ENCODE measurements at places on chromosomes 1 and 21.

DNA sequence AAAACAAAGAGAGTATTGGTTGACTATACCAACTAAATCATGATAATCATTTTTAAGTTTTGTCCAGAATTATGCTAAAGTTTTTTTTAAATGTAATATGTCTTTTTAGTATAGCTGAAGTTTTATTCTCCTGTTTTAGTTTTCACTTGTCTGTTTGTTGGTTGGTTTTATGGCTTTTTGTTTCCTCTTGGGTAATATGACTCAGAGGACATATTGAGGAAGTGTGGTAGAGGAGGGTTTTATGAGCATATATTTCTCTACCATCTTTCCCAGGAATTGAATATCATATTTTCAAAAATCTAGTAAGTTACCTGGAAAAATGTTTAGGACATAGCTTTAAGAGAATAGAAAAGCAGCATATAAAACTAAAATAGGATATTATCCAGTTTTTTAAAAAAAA lies 68.6 kb upstream of the MCOLN3 start:
- DNase-seq, result no peak

- no peak for DNase-seq
Observed at GRCh38 chr1:153389973-153390879, 647 bp downstream of the S100A8 start.

GRCh38 chr1:100982793-100983192 lies 42.8 kb downstream of the DPH5 start:
- no peak for DNase-seq

DNA sequence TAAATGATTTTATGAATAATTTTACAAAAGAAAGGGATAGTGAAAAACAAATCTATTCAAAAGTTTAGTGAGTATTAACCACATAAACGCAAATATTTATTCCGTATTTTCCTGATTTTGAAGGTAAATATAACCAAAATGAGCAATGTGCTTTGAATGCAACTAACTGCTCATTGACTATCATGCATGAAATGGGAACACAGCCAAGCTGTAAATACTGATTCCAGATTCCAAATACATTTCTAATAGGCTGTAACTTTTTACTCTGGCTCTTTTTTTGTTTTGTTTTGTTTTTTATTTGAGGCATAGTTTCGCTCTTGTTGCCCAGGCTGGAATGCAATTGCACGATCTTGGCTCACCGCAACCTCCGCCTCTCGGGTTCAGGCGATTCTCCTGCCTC lies 41.8 kb downstream of the SELENOF start:
- no peak for DNase-seq

DNA sequence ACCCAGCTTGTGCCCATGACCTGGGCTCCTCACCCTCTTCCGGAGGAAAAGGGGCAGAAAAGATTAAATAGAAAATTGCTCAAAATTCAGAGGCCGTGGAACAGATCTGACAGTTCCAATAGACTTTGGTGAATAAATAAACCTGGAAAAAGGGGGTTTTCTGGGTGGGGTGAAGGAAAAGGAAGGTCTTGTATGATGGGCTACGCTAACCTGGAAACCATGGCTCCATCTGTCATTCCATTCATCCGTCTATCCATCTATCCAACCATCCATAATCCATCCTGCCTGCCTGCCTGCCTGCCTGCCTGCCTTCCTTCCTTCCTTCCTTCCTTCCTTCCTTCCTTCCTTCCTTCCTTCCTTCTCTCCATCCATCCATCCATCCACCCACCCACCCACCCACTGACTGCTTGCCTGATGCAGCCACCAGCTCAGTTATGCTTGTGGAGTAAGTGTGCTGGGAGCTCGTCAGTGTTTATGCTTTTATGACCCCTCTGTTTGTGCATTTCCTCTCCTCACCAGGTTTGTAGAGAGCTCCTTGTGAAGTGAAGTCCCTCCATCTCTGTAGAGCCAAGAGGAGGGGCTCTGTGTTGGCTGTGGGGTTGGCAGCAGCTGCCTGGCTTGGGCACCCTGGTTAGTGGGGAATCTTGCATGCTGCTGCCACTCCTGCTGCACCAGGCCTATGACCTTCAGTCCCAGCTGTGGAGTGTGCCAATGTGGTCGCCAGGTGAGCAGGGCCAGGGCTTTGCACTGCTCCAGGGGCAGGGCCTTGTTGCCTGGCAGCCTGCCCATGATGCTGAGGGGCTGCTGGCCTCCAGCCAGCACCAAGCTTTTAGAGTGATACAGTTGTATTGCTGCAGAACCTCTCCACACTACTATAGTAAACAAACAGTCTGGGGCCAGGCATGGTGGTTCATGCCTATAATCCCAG lies 16.0 kb upstream of the POU3F1 start:
- DNase-seq, result no peak

GRCh38 chr1:227343727-227344551 lies 25.6 kb upstream of the CDC42BPA start:
- DNase-seq, result no peak

DNA sequence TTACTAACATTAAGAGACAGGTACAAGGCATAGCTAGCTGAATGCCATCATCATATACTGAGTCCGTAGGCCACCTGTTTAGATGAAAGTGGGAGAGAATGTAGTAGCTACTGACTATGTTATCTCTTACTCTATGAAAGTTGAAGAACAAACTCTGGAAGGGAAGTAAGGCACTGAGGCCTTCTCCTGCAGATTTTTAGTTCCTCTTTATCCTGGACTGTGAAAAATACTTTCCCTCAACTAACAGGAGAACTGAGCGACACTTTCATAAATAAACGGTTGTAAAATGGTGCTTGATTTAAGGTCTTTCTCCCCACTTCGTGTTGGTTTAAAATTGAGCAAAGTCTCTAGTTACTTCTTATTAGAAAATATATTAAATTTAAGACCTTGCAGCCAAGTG lies 101.9 kb downstream of the FNBP1L start:
- no peak for DNase-seq

- DNase-seq, result no peak
Observed at GRCh38 chr1:50279622-50280330, 143.5 kb downstream of the DMRTA2 start.

DNA sequence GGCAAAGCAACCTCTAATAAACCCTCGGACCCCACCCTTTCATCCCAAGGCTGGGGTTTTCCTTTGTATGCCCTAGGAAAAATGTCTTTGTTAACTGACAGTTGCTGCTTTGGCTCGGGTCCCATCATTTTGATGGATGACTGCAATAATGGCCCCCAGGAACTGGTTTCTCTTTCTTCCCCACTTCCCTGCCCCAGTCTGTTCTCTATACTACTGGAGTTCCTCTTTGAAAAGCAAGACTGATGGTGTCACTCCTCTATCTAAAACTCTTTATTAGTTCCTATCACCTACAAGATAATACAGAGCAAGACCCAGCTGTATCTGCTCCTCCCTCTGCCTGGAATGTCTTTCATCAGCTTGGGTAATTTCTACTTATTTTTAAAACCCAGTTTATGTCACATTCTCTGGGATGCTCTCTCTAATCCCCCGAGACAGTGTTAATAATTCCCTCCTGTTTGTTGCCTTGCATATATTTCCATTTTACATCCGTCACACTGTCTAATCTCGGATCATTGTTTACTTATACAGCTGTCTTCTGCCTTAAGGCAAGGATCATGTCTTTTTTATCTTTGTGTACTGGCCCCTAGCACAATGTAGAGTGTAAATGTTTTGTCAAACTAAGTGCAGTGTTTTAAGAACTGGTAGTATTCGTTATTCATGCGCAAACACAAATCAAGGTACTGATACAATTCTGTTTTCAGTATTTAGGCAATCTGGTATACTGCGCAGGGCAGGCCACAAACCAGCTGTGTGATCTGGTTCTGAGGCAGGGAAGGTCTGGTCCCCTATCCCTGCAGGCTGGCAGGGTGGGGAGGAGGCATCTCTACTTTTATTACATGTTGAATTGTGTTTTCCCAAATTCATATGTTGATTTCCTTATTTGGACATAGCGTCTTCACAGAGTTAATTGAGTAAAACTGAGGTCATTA lies 16.1 kb downstream of the SLAMF1 start:
- DNase-seq, result no peak

- no peak for DNase-seq
Observed at GRCh38 chr1:212737559-212737958, 37.9 kb upstream of the BATF3 start.

GRCh38 chr1:1955621-1956094 lies 36.6 kb upstream of the TMEM52 start:
- no peak for DNase-seq

DNA sequence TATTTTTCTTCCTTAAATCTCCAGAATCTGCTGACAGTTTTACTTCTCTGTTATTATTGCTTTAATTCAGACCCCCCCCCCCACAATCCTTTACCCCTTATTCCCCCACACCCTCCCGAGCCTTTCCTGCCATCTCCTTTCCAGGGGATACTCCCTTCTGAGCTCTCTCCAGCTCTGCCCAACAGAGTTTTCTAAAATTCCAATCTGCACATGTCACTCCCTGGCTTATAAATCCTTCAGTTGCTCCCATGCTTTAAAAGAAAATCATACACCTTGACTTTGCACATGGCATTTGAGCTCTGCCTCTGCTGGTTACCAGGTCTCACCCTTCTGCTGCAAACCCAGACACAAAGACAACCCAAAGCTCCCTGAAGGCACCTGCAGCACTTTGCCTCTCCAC lies 11.7 kb upstream of the EPS8L3 start:
- DNase-seq, result no peak

GRCh38 chr1:6960291-6960811 lies 175.1 kb downstream of the CAMTA1 start:
- no peak for DNase-seq

DNA sequence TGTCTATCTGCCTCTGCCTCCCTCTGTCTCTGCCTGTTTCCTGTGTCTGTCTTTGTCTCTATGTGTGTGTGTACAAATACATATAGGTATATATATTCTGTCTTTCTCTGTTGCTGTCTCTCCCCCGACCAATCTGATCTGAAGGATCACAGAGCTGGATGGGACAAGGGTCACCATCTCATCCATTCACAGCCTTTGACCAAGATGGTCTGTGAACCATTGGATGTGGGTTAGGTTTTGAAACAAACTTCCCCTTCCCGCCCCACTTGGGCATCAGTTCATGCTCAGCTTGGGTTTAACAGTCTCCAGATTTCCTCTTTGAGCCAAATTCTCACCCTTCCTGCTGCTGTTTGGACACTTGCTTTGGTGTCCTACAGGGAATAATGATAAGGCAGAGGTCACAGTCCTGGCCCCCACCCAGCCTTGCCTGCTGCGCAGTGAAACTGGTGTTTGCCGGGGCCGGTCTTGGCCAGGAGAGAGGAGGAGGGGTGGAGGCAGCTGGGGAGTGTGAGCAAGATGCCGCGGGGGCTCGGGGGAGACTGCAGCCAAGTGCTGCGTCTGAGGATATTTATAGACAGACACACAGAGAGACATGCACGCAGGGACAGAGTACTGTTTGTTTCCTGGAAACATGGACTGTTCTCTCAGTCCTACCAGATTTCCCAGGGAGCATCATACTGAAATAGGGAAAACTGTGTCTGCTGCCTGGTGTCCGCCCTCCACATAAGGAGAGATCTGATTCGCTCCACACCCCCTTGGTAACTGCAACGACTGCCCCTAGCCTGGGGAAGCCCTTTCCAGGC lies 27.0 kb upstream of the BTG2 start:
- peak; percentile 16 for DNase-seq
